ENCODE measurements at places on chromosomes 6 and 20.

DNA sequence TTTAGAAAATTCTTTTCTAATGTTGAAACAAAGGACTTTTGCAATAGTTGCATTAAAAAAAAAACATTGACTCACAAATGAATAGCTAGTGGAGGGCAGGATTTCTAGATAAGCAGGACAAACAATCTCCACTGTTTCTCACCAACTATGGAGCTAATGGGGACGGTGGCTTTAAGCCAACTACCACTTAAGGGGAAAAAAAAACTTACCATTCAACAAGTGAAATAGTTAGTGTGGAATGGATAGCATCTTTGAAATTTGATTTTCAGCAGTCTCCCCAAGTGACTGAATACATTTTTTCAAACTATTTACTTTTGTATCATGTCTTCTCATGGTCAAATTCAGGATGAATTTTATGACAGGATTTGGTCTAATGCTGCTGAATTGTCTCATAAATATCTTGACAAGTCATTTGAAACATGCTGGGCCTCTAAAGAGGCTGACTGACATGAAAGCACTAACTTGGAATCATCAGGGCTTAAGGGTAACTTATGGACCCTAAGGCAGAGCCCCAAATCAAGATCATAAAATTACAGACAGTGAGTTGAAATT lies 100.5 kb downstream of the EYA4 start:
- DNase-seq, result peak; percentile 79

DNA sequence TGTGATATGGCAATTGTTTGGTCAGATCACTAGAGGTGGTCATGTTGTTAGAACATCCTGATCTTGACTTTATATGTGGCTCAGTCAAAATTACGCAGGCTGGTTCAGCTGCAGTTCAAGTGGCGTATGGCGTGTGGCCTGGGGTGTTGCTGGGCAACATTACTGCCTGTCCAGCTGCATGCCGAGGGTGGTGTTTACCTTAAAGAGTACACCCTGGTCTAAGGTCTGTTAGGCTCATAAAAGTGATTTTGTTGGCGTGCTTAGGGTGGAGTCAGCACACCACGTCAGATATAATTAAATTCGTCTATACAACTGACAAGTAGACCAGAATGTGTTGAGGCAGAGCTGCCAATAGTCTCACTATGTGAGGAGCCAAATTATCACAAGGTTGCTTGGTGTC lies 55.6 kb upstream of the NEDD9 start:
- DNase-seq, result no peak

GRCh38 chr20:21514553-21515251 lies 838 bp upstream of the NKX2-2 start:
- DNase-seq, result no peak

DNA sequence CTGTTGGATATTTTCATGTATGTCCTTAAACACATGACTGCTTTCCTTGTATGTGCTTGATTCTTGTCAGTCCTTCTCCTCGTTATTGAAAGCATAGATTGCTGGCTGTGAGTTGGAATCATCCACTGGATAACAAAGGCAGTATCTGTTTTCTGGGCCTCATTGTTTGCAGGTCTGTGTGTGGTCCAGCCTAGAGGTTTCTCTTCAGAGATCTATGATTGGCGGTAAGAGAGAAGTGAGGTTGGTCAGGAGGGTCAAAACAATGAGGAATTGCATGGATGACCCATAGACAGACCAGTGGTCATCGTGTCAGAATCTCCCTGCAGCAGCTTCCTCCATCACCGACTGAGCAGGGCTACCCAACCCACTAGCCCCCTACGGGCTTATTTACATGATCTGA lies 915.0 kb downstream of the KIF16B start:
- DNase-seq, result no peak

- no peak for DNase-seq
Observed at GRCh38 chr20:60062431-60063047, 104.3 kb downstream of the CDH26 start.

- peak; percentile 3 for DNase-seq
Observed at GRCh38 chr6:112086744-112087135, 542 bp downstream of the TUBE1 start.

DNA sequence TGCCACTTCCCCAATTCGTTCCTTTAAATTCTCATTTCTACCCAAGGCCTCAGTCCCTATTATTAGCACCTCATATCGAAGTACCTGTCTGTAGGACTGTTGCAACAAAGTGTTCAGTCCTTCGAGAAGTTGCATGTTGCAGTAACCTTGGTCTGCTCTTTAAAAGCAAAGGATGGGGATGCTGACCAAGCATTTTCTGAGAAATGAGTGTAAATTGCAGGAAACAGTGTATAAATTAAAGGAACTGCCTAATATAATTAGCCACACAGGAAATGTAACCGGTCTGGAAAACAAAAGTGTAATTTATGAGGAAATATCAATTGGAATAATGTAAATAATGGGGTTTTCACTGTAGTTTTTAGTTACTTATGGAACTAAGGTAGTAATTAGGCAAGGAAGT lies 261.9 kb upstream of the ARID1B start:
- DNase-seq, result no peak

DNA sequence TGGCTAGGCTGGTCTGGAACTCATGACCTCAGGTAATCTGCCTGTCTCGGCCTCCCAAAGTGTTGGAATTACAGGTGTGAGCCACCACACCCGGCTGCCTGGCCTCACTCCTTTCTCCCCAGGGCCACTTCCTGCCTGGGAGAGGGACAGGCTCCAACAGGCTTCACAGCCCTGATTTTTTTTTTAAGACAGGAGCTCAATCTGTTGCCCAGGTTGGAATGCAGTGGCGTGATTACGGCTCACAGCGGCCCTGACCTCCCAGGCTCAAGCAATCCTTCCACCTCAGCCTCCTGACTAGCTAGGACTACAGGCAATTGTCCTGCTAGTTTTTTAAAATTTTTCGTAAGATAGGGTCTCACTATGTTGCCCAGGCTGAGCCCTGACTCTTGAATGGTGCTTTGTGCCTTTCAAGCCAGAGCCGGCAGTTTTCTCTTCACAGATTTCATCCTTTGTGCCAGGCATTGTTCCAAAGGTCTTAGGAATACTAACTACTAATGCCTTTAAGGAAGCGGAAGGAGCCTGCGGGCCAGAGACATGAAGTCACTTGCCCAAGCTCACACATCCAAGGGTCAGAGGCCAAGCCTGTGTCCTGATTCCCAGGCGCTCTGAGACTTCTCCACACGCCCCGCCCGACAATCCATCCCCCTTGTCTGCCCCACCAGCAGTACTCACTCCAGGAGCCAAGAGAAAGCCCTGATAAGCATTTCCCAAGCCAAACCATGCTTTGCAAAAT lies 19.2 kb downstream of the CAPN11 start:
- peak; percentile 87 for DNase-seq

- peak; percentile 87 for DNase-seq
Observed at GRCh38 chr6:2713473-2714110, 37.1 kb downstream of the MYLK4 start.

GRCh38 chr6:166980738-166981137 lies 18.5 kb upstream of the CEP43 start:
- DNase-seq, result no peak

DNA sequence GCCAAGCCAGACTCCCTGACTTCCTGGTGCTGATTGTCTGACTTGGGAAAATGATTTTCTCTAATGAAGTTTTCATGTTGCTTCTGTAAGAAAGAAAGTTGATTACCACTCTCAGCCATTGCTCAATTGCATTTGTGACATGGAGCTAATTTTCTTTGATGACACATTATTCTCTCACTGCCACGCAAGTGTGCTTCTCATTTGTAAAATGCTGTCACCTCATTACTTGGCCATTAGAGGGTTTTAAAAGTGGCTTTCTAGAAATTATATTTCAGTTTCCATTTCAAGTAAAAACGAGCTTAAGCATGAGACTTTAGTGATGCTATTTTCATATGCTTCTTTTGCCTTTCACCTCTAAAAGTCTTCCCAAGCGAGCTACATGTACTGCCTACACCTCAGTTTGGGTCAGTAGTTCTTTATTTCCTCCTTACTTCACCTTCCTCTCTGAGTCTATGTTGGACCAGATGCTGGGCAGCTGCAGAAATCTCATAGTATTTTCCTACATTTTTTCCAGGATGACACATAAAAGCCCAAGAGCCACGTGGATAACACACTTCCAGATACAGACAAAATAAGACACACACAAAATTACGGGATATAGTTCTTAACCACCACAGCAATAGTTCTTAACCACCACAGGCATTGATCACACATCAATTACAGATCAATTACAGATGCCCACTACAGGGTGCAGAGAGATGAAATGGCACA lies 6.3 kb upstream of the FAM210B start:
- DNase-seq, result no peak

DNA sequence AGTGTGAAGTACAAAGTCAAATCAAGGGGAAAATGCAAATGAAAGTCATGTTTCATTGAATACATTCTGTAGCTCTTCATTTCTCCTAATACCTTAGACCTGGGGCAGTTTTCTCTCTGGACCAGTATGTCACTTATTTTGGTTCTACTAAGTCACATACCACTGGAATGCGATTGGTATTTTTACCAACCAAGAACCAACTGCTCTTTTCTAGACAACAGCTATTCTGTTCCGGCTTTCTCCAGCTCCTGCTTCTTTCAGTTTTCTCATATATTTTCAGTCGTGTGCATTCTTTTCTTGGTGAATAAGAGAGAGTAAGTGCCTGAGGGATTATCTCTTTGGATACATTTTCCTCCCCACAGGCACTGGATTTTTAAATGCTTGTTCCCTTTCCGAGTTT lies 39.2 kb upstream of the SPACA1 start:
- no peak for DNase-seq

DNA sequence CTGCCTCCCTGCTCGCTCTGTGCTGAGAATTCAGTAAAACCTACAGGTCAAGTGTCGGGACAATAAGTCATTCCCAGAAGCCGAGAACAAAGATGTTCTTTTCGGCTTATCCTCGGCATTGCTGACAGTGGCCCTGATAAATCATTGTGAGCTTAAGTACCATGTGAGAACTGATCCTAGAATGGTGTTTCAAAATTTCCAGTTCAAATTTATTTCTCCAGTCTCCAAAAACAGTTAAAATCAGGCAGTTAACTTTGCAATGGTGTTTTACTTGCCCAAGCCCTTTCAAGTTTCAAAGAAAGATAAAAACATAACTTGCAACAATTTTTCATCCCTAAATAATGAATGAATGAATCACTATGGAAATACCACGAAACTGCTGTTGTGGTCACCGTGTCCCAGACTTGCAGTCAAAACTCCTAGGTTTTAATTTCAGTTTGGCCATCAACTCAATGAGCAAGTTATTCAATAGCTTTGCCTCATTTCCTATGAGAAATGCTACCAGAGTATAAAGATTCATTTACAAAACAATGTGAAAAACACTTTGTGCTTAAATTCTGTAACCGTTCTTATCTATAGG lies 4.3 kb downstream of the ATP5F1E start:
- DNase-seq, result no peak
